ENCODE measurements at places on chromosomes 6 and 20.

GRCh38 chr6:43913375-43914271 is 143.6 kb downstream of the VEGFA start:
- DNase-seq, result no peak

GRCh38 chr20:8782804-8783203 is 286.1 kb upstream of the PLCB4 start:
- no peak for DNase-seq

- DNase-seq, result no peak
Observed at GRCh38 chr20:1427457-1428054, 34.7 kb upstream of the FKBP1A start.

- DNase-seq, result no peak
Observed at GRCh38 chr20:61830241-61830930, 235.3 kb downstream of the TAF4 start.

All from MV-4-11 (cell line).